ENCODE measurements at places on chromosomes 6 and 20. TPM values are rescaled to one million over a fixed set of nuclear protein-coding genes. Genes with fewer than 3 reads are reported as not detected.

EPB41L1 gene
- 31.1 TPM for total RNA-seq

BHLHE23 gene
- total RNA-seq: 0.22 TPM

PERP gene
- 28.9 TPM for total RNA-seq

LY6G6F gene
- not detected for total RNA-seq

TRDN gene
- total RNA-seq: 10.4 TPM

MOXD1 gene
- 2.5 TPM for total RNA-seq

LPA gene
- total RNA-seq: 0.15 TPM

PLCB4 gene
- 10.1 TPM for total RNA-seq

OSBPL2 gene
- 42.9 TPM for total RNA-seq

KCNK16 gene
- total RNA-seq: not detected

DNMT3B gene
- total RNA-seq: 996 TPM

SAMD3 gene
- 0.26 TPM for total RNA-seq

TULP1 gene
- total RNA-seq: 0.29 TPM

DLL1 gene
- total RNA-seq: 2.7 TPM

CTNNBL1 gene
- total RNA-seq: 70.7 TPM

WFDC11 gene
- total RNA-seq: not detected

TRIM31 gene
- total RNA-seq: not detected

CALHM6 gene
- total RNA-seq: 0.68 TPM

CLVS2 gene
- total RNA-seq: 0.26 TPM

PHF3 gene
- total RNA-seq: 60.8 TPM

SNAP25 gene
- 0.13 TPM for total RNA-seq

PRSS16 gene
- 17.7 TPM for total RNA-seq

RSPO4 gene
- 6.7 TPM for total RNA-seq

STX11 gene
- 0.11 TPM for total RNA-seq

EFCAB8 gene
- total RNA-seq: not detected

PTCRA gene
- total RNA-seq: not detected

FAM8A1 gene
- 11.0 TPM for total RNA-seq

PGBD1 gene
- total RNA-seq: 10.1 TPM

MTFR2 gene
- total RNA-seq: 11.8 TPM

SLC35D3 gene
- total RNA-seq: 0.57 TPM

OR2B6 gene
- total RNA-seq: not detected

CAGE1 gene
- 0.28 TPM for total RNA-seq

SEMG1 gene
- 2.0 TPM for total RNA-seq

CDH26 gene
- total RNA-seq: 0.79 TPM

MACROD2 gene
- 1.6 TPM for total RNA-seq

FNDC1 gene
- 0.24 TPM for total RNA-seq

PPP1R14C gene
- total RNA-seq: 0.37 TPM

LRRC73 gene
- total RNA-seq: 0.26 TPM

HCK gene
- 1.8 TPM for total RNA-seq

SYNDIG1 gene
- 5.4 TPM for total RNA-seq

HLA-DOA gene
- 15.6 TPM for total RNA-seq

KCNG1 gene
- 13.2 TPM for total RNA-seq

FKBP1A gene
- 210 TPM for total RNA-seq

MRAP2 gene
- 8.3 TPM for total RNA-seq

SLC52A3 gene
- 3.3 TPM for total RNA-seq

ULBP1 gene
- total RNA-seq: 2.1 TPM

BMP7 gene
- 17.7 TPM for total RNA-seq

DNAAF9 gene
- total RNA-seq: 5.3 TPM

METTL24 gene
- total RNA-seq: 0.61 TPM

PFDN6 gene
- 85.8 TPM for total RNA-seq

COL19A1 gene
- not detected for total RNA-seq

PPARD gene
- total RNA-seq: 13.9 TPM
